Left lobe of liver (tissue), 2 donors: ENCODE measurements at places on chromosomes 6 and 20. TPM values are rescaled to one million over a fixed set of nuclear protein-coding genes. Genes with fewer than 3 reads are reported as not detected.

- no peak for DNase-seq
These were observed 60.6 kb downstream of the COL12A1 start for GRCh38 chr6:75145211-75145610.

DNA sequence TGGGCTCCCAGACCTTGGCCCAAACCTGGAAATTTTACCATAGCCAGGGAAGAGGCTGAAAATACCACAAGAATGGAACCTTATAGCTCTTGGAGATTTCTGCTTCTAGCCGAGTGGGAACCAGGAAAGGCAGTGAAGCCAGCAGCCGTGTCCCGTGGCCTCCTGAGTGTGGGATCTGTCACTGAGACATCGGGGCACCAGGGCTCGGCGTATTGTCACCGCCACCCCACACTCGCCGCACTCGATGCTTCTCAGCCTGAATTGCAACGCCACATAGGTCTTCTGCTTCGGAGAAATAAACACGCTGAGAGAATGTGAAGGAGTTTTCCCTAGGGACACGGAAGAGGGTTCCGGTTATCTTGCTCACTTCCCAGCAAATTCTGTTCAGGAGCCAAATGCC lies 61.5 kb downstream of the DLL1 start:
- DNase-seq, result no peak

- no peak for DNase-seq
These were observed 377.6 kb downstream of the KIF16B start for GRCh38 chr20:16195671-16196070.

GRCh38 chr6:157675831-157676230 lies 147.2 kb upstream of the SNX9 start:
- no peak for DNase-seq

- DNase-seq, result no peak
These were observed 9.2 kb upstream of the C6orf141 start for GRCh38 chr6:49541210-49541724.

- no peak for DNase-seq
These were observed 91.8 kb downstream of the CAP2 start for GRCh38 chr6:17485181-17485580.

GRCh38 chr6:37699138-37699766 lies 1.6 kb upstream of the MDGA1 start:
- DNase-seq, result no peak

GRCh38 chr6:21263531-21264287 lies 329.8 kb upstream of the SOX4 start:
- DNase-seq, result no peak

- DNase-seq, result no peak
These were observed 838 bp downstream of the STMN3 start for GRCh38 chr20:63652192-63652980.

DNA sequence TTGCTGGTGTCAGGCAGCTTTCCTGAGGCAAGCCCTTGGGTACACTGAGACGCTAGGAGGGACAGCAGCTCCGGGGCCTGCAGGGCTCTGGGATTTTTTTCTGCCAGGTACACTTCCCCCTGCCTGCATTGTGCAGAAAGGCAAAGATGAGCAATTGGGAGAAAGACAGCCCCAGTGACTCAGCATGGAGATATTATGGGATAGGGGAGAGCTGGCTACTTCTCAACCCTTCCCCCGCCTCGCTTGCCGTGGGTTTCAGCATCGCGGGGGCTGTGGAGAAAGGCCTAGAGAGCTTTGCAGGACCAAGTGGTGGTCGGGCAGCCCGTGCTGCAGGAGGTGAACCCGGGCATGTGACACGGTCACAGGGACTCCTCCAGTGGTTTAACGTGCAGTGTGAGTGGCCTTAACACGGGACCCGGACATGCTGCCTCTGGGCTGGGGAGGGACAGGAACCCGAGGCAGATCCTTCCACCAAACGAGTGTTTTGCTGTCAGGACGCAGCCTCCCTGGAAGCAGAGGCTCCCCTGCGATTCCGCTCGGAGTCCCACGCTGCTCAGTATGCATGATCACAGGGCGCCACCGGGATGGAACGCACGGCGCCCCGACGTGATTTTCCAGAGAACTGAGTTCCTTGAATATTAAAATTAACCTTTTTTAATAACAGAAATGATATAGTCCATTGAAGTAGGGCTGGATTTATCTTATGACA lies 139.9 kb downstream of the CDH4 start:
- no peak for DNase-seq

- DNase-seq, result no peak
These were observed 188.0 kb upstream of the ADGRB3 start for GRCh38 chr6:68447112-68447511.

DNA sequence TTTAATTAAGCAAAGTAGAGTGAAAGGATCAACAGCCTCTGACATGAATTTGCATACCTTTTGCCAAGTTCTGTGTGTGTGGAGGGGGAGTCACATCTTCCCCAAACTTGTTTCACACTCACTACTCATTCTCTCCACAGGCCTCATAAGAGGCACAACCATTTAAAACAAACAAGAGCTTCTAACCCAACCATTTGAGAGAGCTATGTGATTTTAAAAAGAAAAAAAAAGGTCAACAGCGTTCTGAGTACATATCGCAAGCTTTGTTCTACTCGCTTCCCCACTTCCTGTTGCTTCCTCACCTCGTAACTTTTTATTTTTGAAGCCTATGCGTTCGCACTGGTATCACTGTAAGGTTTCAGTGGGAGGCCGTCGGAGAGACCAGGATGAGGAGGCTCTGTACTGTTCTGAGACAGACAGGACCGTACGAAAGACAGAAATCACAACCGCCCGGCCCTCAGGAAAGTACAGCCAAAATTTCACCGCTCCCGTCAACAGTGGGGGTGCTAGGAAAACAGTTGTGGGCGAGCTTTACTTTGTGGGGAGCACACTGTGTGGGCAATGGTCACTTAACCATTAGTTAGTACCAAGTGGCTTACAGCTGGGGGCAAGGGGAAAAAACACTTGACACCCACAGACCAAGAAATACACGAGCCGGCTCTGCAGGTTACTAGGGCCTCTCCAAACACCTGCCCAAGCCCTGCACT lies 61.3 kb downstream of the TRERF1 start:
- no peak for DNase-seq

DNA sequence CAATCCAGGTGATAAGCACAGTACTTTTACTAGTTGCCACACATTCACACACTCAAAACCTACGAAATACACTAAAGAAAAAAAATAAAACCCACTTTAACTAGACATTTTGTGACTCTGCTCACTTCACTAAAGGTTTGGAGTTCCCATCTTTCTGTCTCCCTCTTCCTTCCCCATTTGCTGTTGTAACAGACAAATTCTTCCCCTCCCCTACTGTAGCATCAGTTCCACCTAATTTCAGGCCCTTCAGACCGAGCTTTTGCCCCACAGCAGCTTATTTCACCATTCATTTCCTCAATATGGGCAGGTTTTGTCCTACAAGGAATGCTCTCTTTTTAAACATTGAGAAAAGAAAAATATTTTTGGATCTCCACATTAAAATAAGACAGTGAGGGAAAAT lies 31.3 kb upstream of the MRAP2 start:
- no peak for DNase-seq

GRCh38 chr6:137665342-137665934 lies 171.2 kb upstream of the OLIG3 start:
- no peak for DNase-seq

- DNase-seq, result no peak
These were observed 620.0 kb upstream of the FLRT3 start for GRCh38 chr20:14957402-14957801.

GRCh38 chr6:50853939-50854338 lies 35.3 kb downstream of the TFAP2B start:
- DNase-seq, result no peak

GRCh38 chr6:129525055-129525454 lies 184.9 kb downstream of the ARHGAP18 start:
- no peak for DNase-seq

- DNase-seq, result no peak
These were observed 76.8 kb upstream of the ARMC2 start for GRCh38 chr6:108771421-108771820.

DNA sequence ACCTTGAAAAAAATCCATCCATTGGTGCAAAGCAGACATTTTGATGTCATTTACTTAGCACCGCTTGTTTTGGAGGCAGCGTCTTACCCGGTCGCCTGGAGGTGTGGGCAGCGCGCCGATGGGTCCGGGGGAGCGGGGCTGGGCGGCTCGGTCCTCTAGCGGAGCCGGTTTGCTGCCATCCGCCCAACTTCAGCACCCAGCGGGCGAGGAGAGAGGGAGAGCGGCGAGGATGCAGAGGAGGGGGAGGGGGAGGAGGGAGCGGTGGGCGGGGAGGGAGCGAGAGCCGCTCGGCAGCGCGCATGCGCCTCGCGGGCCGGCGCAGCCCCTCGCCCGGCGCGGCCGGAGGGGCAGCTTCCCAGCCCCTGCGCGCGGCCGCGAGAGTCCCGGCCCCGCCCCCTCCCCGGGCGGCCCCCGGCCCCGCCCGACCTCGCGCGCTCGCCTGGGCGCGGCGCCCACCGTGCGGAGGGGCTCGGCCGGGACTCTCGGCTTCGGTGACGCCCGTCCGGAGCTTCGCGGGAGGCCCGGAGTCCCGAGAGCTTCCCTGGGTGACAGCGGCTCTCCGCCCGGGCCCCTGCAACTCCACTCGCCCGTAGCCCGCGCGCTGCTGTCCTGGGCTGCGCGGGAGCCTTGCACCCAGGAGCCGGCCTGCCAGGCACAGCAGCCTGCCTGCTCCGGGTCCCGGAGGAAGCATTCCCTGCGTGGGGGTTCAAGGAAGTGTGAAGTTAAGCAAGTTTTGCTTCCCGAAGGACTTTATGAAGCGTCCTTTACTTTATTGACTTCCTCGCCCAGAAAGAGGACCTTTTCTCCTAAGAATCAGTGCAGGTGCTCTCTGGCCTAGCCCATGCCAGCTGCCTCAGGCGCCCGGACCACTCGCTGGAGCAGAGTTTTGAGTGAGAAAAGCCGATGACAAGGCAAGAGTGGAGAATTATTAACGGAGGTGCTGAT lies at the start of gene RGS17:
TSS of gene RGS17 (minus strand) at position 246 of the 945 bp plus-strand sequence. CDS start 87,264 bp downstream, outside the sequence.
- no peak for DNase-seq

DNA sequence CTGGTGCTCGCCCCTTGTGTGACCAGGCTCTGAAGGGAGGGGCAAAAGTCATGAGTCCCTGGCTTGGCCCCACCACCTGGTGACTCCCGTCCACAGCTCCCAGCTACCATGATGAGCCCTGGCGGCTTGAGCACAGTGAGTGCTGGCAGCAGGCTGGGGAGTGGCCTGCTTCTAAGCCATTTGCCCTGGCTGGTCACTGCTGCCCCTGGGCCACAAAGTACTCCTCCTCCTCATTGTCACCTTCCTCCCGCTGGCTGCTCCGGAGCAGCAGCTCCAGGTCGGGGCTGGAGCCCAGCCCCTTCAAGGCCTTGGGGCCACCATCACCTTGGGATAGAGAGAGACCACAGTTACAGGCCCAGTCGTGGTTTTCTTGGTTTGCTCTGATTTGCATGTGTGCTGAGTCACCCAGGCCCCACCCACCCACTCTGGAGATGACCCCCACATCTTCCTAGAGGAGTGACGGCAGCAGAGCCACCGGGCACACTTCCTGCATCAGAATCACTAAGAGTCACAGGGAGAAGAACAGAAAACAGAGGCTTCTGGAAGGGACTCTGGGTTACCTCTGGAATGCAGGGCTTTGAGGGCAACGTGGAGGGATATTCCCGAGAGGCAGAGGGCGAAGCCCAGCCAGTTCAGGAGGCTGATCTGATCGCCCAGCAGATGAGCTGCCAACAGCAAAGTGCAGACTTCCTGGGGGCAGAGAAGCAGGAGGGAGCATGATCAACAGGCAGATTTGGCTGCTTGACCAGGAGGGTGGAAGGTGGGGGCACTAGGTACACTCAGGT lies 42.1 kb upstream of the CDH22 start:
- no peak for DNase-seq

Gene PTCRA
- not detected for total RNA-seq

Gene IL20RA
- total RNA-seq, result 0.60 TPM

Gene ASIP
- total RNA-seq, result 0.55 TPM

Gene SAYSD1
- total RNA-seq, result 6.0 TPM

Gene CDK5RAP1
- total RNA-seq, result 17.0 TPM

Gene KCNQ2
- total RNA-seq, result not detected

Gene TRIM40
- total RNA-seq, result not detected

Gene FAM209B
- total RNA-seq, result not detected

Gene GRM4
- total RNA-seq, result not detected

Gene OXT
- total RNA-seq, result 8.4 TPM

Gene RBM12
- 19.3 TPM for total RNA-seq
